Stimulated activated CD8-positive, alpha-beta memory T cell treated with anti-CD3 and anti-CD28 coated beads, Interleukin-7, amount 100 ng/mL, for 4 hours (primary cell): ENCODE measurements at places on chromosomes 12 and 14.

GRCh38 chr12:124115496-124115895 is 142.5 kb downstream of the ZNF664 start:
- DNase-seq: no peak

- no peak for DNase-seq
These were observed 36.5 kb upstream of the DYNC1H1 start for GRCh38 chr14:101927859-101928258.

DNA sequence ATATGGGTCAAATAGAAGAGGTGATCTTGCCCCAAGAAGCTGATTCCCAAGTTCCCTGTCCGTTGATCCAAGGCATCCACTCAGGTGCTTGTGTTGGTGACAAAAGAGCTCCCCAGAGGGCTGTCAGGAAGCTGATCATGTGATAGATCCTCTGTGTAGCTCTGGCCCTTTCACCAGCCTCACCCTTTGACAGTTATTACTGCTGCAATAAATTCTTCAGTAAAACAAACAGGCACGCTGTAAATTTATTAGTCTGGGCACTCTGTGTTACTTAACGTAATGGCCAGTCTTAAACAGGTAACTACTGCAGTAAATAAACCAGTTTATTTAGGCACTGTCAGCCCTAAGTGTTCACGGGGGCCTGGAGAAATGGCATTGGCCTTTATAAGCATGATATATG is 473.9 kb downstream of the BCL11B start:
- no peak for DNase-seq

DNA sequence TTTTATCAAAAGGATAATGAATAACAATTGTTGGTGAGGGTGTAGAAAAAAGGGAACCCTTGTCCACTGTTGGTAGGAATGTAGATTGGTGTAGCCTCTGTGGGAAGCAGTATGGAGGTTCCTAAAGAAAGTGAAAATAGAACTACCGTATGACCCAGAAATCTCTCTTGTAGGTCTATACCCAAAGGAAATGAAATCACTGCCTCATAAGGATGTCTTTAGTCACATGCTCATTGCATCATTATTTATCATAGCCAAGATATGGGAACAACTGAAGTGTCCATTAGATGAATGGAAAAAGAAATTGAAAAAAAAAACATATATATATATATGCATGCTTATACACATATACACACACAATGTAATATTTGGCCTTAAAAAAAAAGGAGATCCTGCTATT is 158.8 kb upstream of the NPAS3 start:
- DNase-seq: no peak
